ENCODE measurements at places on chromosomes 12 and 14. TPM values are rescaled to one million over a fixed set of nuclear protein-coding genes. Genes with fewer than 3 reads are reported as not detected.

Gene DEPDC4
- 5.9 TPM for polyA plus RNA-seq

Gene LPAR5
- 1.1 TPM for polyA plus RNA-seq

Gene RBP5
- polyA plus RNA-seq, result 53.3 TPM

Gene TBX5
- polyA plus RNA-seq, result not detected

Gene MEG3
- 127 TPM for polyA plus RNA-seq

Gene FSCB
- not detected for polyA plus RNA-seq

Gene DDX51
- polyA plus RNA-seq, result 19.7 TPM

Gene TCL1A
- polyA plus RNA-seq, result 1.1 TPM

Gene BDKRB2
- 3.2 TPM for polyA plus RNA-seq

Gene TRMT5
- polyA plus RNA-seq, result 22.4 TPM

- no peak for DNase-seq
Observed at GRCh38 chr12:118307069-118307954, 65.4 kb downstream of the TAOK3 start.

DNA sequence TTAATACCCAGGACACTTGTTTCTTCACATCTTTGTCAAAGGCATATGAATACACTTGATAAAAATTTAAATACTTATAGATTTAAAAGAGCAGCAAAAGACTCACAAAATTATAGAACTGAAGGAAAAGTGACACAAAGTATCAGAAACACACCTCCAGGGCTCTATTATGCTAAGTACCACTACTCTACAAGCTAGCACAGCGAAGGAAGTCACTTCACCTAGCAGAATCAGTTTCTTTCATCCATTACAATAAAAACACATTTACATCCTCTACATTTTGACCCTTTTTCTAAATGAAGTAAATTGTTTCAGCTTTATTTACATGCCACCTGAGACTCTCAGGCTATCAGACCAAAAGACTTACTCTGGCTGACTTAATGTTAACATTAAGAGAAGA is 26.6 kb upstream of the PTPRB start:
- DNase-seq, result no peak

- no peak for DNase-seq
Observed at GRCh38 chr12:57770734-57771133, 1.2 kb downstream of the METTL1 start.

DNA sequence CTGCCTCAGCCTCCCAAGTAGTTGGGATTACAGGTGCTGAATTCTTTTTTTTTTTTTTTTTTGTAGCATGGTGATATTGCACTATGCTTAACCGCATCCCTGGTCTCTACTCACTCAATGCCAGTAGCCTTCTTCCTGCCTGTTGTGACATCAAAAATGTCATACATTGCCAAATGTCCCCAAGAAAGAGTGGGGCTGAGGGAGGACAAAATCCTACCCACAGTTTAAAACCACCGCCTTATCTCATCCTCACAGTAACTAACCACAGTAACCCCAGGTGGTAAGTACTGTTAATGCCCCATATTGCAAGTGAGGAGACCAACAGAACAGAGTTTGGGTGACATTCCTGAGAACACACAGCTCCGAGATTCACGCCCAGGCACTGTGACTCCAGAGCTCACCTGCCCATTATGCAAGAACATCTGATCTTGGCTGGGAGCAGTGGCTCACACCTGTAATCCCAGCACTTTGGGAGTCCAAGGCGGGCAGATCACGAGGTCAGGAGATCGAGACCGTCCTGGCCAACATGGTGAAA is 19.6 kb downstream of the MORN3 start:
- no peak for DNase-seq

DNA sequence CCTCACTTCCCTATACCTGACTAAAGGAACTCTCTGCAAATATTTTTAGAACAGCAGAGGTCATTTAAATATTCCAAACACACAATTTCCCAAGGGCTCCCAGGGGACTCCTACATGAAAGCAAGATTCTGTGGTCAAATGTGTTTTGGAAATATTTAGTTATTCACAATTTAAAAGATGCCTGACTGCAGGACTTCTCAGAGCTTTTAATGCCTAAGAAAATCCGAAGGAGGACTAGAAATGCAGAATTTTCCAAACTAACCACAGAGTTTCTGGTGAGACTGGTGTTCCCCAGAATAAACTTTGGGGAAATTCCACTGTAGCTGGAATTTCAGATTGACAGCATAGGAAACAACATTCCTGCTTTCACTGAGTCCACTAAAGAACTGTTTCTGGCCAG is 84.8 kb upstream of the MAP1LC3B2 start:
- no peak for DNase-seq

GRCh38 chr14:100532154-100532861 is 54.9 kb downstream of the BEGAIN start:
- DNase-seq, result no peak

- DNase-seq, result no peak
Observed at GRCh38 chr12:1481326-1481725, 113.1 kb downstream of the FBXL14 start.

DNA sequence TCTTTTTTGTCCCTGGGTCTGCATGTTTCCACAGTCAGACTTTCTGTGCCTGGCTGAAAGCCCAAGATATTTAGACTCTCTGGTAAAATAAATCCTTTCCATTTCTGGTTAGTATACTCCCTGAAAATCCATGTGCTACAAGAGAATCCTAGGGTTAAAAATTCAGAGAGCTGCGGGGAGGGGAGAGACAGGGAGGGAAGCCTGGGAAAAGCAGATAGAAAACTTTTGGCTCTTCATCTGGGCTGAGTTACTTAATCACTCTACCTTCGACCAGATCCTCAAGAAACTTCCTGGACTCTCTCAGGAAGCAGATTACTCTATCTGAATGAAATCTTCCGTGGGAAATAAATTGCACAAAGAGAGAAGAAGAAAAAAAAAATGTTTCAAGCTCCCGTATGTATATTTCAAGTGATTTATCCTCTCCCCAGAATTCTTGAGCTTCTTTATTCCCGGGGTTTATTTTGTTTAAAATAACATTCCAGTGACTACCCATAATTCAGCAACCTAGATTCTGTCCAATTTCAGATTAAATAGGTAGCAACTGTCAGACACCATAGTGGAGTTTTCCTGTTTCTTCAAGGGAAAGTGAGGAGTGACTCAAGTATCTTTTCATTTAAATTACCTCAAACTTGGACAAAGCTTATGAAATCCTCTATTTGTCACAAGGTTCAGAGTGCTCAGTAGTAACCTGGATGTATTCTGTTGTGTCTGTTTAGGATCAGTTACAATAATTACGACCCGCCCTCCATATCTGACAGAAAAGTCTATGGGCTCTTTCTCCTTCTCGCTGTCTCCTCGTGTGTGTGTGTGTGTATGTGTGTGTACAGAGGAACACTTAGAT is 163.7 kb downstream of the MYRFL start:
- DNase-seq, result no peak

GRCh38 chr12:13004361-13004760 is 4.3 kb upstream of the HEBP1 start:
- DNase-seq, result no peak

DNA sequence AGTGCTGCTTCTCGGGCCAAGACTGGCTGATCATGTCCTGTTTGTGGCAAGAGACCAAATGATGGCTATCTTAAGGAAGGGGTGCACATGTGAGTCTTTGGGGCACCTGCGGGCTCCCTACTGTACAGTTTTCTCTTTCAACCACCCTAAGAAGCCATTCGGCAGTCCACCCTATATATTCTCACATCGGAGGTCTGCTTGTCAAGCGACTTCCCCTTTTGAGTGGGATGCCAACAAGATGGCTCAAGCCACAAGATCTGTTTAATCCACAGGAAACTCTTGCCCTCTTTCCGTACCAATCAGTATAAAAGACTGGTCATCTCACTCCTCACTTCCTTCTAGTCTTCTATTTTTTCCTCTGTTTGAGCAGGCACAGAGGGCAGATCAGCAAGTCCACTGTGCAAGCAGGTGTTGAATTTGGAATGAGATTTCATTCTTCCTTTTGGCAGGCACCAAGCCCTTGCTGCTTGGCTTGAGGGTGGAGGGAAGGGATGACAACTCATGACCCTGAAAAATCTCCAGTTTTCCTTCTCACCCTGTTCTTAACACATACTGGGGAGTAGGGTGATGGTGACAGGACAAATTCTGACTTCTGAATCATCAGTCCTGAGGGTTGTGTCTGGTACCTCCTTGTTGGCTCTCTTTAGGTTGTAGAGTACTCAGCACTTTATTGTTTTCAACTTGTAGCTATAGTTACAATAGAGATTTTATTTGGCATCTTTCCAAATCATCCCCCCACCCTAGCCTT is 17.6 kb downstream of the LACRT start:
- no peak for DNase-seq

DNA sequence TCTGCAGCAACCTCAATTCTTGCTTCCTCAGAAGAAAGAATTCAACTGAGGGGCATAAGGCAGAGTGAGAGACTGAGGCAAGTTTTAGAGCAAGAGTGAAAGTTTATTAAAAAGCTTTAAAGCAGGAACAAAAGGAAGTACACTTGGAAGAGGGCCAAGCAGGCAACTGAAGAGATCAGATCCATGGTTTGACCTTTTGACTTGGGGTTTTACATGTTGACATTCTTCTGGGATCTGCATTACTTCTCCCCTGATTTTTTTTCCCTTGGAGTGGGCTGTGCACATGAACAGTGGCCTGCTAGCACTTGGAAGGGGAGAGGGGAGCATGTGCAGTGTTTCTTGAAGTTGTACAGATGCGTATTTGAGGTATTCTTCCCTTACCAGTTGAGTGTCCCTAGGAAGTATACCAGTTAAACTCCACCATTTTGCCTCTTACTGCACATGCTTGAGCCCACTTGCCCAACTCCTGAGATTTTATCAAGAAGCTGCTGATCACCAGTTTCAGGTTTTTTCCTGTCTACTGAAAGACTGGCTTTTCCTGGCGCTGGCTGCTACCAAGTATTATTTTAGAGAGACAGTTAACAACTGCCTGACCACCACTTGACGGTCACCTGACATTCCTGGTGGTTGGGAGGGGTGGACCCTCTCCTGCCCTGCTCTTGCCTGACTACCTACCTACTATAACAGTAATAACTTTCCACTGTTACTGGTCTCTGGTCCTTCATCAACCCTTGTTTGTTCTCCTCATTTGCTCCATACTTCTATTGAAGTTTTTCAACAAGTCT is 26.0 kb upstream of the TMTC2 start:
- DNase-seq, result no peak

DNA sequence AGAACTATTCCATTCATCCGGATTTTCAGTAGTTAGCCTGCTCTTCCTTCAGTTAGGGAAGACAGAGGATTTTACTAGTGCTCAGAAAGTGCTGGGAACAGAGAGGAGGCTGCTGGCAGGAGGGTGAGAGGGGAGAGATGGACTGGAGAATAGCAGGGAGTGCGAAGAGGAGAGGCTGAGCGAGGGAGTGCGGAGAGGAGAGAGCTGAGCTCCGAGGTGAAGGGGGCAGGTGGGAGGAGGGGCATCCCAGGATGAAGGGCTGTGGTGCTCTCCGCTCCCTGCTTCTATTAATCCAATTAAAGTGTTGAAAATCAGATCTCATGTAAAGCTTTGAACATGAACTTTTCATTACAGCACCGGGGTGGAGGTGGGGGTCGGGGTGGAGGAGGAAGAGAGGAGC is 20.4 kb upstream of the SMOC1 start:
- no peak for DNase-seq

DNA sequence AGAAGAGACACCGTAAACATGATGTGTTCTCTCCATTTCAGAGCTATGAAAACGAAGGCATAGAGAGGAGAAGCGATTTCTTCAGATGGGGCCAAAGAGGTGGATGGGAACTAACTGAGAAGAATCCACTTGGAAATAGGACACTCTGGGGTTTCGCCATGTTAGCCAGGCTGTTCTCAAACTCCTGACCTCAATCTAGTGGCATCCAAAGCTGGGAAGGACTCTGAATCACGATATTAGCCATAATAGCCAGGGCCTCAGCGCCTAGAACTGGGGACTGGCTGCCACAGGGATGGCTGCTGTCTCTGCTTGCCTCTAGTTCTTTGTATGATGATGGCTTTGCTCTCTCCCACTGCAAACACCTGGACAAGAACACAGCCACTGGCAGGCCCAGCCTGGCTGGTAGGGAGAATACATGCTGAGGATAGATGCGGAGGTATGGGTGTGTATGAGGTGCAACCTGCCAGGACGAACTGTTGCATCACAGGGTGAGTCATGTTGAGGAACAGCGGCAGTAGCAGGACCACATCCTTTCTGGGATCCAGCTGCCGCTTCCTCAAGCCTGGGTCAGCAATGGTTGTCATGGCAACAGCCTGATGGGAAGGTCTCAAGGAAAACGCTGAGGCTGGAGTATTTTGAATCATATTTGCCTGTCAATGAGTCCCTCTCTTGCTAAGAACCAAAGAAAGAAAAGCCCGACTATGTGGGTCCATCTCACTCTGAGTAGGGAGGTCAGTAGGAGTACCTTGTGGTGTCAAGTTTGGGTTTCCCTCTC is 31.1 kb downstream of the CCDC177 start:
- DNase-seq, result no peak

DNA sequence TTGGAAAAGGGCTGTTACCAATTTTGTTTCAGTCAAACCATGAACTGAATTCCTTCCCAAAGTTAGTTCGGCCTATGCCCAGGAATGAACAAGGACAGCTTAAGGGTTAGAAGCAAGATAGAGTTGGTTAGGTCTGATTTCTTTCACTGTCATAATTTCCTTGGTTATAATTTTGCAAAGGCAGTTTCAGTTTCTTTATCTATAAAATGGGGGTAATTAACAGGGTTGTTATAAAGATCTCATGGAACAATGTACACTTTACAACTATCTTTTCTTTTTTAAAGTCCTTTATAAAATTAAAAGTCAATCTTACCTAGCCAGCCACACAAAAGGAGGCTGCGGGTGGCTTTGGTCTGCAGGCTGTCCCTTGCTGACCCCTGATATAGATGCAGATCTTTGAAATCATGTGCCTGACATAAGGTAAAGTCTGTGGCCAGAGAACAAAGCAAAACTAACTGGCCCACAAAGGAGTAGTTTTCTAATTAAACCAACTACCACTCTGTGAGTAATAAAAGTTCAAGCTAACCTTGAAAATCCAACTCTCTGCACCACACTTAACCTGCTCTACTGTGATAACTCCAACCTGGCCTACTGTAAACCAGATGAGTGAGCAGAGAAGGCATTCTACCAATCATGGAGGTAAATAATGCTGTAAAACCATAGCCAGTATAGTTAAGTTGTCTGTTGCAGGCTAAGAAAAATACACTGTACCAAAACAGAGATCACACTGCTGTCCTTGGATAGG is 49.5 kb downstream of the SLC38A1 start:
- no peak for DNase-seq

- DNase-seq, result no peak
Observed at GRCh38 chr12:47903927-47904712, 674 bp downstream of the VDR start.

GRCh38 chr12:13183620-13184019 is 12.9 kb upstream of the EMP1 start:
- DNase-seq, result no peak

GRCh38 chr12:131900397-131900796 is 6.0 kb downstream of the ULK1 start:
- no peak for DNase-seq

DNA sequence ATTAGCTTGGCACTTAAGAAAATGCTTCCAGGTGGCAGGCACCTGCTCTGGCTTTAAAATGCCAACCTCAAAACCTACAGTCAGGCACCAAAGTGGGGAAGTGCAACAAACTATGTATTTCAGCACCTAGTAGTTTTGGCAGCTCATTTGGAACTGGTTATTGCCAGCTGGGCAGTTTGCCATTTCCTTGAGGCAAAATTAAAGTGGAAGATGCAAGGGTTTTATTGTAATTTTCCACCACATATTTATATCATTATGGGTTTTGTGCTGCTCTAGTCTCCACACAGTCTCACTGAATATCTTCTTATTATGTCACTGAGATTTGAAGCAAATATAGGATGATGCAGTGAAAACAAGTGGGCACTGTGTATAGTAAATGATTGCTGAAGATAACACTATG is 117.0 kb downstream of the PRKD1 start:
- DNase-seq, result no peak

- peak; percentile 5 for DNase-seq
Observed at GRCh38 chr12:131537267-131537958, 173.5 kb upstream of the SFSWAP start.

GRCh38 chr12:24109381-24110039 is 160.0 kb upstream of the SOX5 start:
- DNase-seq, result no peak
